ENCODE measurements at places on chromosomes 1 and 21.

DNA sequence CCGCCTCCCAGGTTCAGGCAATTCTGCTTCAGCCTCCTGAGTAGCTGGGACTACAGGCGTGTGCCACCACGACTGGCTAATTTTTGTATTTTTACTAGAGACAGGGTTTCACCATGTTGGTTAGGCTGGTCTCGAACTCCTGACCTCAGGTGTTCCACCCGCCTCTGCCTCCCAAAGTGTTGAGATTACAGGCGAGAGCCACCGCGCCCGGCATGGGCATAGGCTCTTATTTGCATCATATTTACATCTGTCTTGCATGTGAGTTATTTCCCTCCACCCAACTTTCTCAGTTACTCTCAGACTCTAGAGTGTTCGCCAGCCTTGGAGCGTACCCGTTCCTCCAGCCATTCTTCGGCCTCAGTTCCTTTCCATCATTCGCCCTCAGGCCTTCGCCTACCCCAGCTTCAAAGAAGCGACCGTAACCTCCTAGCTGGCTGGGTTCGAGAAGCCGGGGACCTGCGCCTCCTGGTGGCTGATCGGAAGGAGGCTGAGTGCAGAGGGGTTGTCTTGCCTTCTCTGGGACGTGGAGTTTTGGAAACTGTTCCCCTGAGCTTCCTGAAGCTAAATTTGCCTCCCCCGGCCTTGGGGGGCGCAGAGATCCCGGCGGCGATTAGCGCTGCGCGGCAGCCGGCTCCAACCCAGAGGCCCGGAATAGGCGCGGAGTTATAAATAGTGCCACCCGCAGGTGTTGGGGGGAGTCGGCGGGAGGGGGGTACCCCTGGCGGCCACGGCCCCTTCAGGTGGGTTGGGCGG is 3.6 kb upstream of the ZBTB7B start:
- DNase-seq, result no peak

DNA sequence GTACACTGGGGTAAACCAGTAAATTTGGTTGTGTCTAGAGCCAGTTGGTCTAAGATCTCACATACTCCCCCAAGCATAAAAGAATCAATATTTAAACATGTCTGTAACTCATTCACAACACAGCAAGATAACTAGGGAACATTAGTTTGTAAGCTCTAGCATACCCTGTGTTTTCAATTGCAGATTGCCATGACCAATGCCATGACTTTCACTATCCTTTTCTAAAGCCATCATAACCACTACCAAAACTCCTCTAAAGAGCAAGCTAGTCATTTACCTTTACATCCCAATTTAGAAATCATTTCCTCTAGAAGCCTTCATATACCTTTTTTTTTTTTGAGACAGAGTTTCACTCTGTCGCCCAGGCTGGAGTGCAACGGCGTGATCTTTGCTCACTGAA is 56.5 kb upstream of the PLA2G4A start:
- DNase-seq, result no peak

- DNase-seq, result no peak
Measured at GRCh38 chr1:104804147-104804546, 1054.4 kb downstream of the AMY1C start.

GRCh38 chr1:5286244-5286643 is 631.8 kb downstream of the AJAP1 start:
- DNase-seq, result no peak

GRCh38 chr1:78236716-78237115 is 190.9 kb downstream of the GIPC2 start:
- DNase-seq, result no peak

- DNase-seq, result no peak
Measured at GRCh38 chr1:17136936-17137335, 17.7 kb upstream of the PADI2 start.

- no peak for DNase-seq
Measured at GRCh38 chr1:113980110-113980509, 836 bp downstream of the OLFML3 start.

- DNase-seq, result no peak
Measured at GRCh38 chr1:7478809-7479499, 292.1 kb upstream of the VAMP3 start.

GRCh38 chr1:1483714-1484113 is 12.1 kb downstream of the ATAD3B start:
- no peak for DNase-seq

GRCh38 chr21:39232861-39233291 is 49.6 kb upstream of the PSMG1 start:
- no peak for DNase-seq

DNA sequence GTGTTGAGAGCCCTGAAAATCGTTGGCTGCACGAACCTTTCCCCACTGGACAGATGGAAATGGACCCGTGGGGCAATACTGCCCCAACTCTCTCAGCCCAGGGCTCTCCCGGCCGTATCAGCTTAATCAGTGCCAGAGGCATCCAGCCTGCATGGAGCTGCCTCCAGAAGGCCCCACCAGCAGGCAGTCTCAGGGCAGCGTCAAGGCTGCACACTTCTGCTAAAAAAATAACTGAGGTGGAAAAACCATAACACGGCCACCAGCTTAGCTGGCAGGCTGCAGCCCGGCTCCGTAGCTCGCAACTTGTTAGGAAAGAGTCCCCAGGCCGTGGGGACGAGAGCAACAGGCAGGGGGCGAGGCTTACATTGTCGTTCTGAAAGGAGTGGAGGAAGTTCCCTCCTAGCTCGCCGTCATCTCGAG is 27.9 kb downstream of the MRPL37 start:
- DNase-seq, result no peak

- no peak for DNase-seq
Measured at GRCh38 chr1:171343727-171344472, 29.9 kb downstream of the FMO4 start.

DNA sequence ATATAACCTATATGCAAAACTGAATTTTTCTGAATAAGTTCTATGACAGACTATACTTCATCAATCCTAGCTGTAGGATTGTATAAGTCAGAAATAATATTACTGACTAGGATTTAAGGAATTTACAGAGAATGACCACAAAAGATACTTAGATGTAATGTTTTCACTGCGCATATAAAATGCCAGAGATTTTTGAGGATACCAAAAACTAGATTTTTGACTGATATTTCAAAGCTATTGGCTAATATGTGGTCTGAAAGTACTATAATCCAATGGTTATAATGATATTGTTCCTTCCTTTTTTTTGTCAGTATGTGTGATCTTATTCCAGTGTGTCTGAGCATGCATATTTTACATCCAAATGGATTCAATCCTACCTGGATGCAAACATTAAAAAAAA is 17.0 kb upstream of the IFI44L start:
- DNase-seq, result no peak

DNA sequence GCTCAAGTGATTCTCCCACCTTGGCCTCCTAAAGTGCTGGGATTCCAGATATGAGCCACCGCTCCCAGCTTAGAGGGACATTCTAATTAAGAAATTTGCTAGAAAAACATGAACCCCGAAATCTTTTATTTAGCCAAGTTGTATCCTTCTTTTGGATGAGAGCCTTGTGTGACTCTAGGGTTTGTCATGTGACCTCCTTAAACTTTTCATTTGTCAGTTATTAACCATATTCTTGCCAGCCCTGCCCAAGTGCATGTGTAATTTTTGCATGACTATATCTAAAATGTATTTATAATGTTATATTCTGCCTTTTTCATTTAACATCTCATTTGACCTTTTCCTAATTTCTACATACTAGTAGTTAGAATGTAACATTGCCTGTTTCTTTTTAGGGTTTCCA is 1.9 kb downstream of the UTP25 start:
- DNase-seq, result no peak

DNA sequence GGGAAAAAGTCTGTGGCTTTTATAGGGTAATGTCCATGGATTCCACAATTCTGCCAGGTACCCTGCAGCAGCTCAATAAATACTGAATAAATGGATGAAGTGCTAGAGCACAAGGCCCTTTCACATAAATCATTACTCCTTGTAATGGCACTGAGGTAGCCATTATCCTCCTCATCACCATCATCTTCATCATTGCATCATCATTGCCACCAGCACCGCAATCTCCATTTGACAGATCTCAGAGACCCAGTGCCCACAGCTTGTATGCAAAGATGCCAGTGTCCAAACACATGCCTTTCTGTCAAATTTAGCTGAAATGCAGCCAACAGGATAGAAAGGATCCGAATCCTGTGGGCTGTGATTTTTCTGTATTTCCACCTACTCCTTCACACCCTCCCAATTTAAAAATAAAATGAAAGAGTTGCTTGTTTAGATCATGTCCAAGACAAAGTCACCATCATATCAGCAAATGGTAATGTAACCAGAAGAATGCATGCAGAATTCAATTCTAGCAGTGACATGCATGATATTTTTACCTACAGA is 17.4 kb downstream of the DAB1 start:
- no peak for DNase-seq

GRCh38 chr1:183195142-183195574 is 9.1 kb downstream of the LAMC2 start:
- DNase-seq, result no peak

Measured in AG09319 (cell line).